ENCODE measurements at places on chromosomes 3 and 15.

DNA sequence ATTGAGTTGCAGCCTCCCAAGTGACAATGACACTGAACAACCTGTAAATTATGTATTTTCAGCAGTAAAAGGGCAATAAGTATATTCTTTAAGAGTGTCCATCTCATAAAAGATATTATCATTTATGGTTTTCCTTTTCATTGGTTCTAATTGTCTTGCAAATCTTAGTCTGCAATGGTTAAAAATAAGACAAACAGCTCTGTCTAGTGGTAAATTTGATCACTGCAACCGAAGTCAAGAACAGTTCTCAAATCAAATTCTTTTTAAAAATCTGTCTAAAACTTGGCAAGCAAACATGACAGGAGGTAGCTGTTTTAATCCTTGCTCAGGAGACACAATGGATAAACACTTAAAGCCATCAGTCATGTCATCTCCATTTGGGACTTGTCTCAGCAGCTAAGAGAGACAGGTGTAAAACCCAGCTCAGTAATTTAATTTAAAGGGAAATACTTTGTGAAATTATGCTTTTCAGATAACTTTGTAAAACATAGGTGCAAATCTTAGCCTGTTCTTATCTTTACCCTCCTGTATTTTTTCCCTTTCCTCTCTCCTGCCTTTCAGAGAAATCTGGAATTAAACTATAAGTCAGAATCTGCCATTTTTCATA lies 150.3 kb upstream of the ARHGEF26 start:
- no peak for DNase-seq

GRCh38 chr3:102750322-102750721 lies 315.5 kb downstream of the ZPLD1 start:
- DNase-seq = no peak

GRCh38 chr3:129428376-129429079 lies at the start of gene EFCAB12:
TSS of gene EFCAB12 (minus strand) at chr3:129428636. CDS start at chr3:129428488, 148 bp downstream.
- DNase-seq = peak; percentile 90

- DNase-seq = no peak
Measured at GRCh38 chr3:52498137-52499054, 3.3 kb downstream of the STAB1 start.

DNA sequence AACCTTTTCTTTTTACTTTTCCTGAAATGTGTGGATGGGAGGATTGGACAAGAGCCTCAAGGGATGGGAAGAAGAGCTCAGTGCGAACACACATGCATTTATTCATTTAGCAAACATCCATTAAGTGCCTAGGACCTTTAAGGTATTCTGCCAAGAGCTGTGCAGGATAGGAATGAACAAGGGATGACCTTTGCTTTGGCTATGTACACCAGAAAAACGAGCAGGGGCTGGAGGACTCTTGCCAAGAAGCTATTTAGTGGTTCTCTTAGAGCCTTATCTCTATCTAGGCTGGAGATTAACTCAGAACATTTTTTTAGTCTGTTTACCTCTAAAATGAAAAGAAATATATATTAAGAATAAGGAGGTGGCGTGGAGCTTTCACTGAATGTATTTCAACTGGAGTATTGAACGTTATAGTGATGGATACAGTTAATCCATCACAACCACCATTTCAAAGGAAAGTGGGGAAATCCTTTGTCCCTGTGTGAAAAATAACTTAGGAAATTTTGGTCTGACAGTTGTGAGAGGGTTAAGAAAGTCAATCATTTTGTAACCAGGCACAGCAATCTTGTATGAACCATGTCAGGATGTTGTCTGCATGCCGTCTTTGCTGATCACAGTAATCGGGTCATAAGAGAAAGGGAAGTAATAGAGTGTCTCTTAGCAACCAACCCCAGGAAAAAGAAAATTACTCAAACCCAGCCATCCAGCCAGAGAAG lies 279.0 kb downstream of the LPP start:
- DNase-seq = peak; percentile 16

GRCh38 chr3:116492379-116492778 lies 47.1 kb upstream of the LSAMP start:
- DNase-seq = no peak
